ENCODE measurements at places on chromosomes 5 and 9. TPM values are rescaled to one million over a fixed set of nuclear protein-coding genes. Genes with fewer than 3 reads are reported as not detected.

The SPATA31A3 gene
- total RNA-seq, result not detected

The PCDHGC3 gene
- total RNA-seq, result 19.4 TPM

The ADAMTS13 gene
- 0.84 TPM for total RNA-seq

The TMEM252 gene
- total RNA-seq, result not detected

The LRRC19 gene
- total RNA-seq, result not detected
